ENCODE measurements at places on chromosomes 11 and 22.
A peak's percentile ranks its signal among the peaks of the same experiment; 100 is the strongest.

DNA sequence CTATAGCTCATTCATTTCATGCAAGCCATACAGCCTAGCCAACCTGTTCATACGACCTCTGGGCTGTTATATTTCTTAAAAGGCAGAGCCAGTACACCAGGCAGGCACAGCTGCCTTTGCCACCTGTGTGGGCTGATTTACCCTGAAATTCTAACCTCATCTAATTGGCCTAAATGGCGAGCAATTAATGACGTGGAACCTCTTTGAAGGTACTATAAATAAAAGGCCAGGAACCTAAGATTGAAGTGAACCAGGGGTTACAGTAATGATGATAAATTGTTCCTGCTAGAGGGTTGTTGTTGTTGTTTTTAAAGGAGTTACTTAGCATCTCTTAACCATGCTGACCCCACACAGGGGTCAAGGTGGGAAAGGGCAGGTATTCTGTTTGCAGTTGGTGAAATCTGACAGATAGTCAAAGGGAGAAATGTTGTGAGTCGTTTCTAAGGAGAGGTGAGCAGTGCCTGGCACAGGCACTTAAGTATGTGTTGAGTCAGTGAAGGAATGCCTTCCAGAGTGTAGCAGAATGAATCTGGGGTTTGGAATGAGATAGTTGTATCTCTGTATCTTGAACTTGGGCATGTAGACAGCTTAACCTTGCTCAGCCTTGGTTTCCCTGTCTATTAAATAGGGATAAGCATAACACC, 213.5 kb upstream of the NAV2 start:
- DNase-seq = no peak

DNA sequence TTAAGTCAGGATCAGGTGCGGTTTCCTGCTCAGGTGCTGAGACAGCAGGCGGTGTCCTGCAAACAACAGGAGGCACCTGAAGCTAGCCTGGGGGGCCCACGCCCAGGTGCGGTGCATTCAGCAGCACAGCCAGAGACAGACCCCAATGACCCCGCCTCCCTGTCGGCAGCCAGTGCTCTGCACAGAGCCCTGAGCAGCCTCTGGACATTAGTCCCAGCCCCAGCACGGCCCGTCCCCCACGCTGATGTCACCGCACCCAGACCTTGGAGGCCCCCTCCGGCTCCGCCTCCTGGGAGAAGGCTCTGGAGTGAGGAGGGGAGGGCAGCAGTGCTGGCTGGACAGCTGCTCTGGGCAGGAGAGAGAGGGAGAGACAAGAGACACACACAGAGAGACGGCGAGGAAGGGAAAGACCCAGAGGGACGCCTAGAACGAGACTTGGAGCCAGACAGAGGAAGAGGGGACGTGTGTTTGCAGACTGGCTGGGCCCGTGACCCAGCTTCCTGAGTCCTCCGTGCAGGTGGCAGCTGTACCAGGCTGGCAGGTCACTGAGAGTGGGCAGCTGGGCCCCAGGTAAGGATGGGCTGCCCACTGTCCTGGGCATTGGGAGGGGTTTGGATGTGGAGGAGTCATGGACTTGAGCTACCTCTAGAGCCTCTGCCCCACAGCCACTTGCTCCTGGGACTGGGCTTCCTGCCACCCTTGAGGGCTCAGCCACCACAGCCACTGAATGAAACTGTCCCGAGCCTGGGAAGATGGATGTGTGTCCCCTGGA, at the start of gene MYO7A:
Gene MYO7A (plus strand): TSS at position 327 of the 772 bp plus-strand sequence. CDS start 2,389 bp downstream, outside the sequence.
- DNase-seq = no peak

- no peak for DNase-seq
Observed at GRCh38 chr11:95991101-95991500, 67.2 kb upstream of the MTMR2 start.

DNA sequence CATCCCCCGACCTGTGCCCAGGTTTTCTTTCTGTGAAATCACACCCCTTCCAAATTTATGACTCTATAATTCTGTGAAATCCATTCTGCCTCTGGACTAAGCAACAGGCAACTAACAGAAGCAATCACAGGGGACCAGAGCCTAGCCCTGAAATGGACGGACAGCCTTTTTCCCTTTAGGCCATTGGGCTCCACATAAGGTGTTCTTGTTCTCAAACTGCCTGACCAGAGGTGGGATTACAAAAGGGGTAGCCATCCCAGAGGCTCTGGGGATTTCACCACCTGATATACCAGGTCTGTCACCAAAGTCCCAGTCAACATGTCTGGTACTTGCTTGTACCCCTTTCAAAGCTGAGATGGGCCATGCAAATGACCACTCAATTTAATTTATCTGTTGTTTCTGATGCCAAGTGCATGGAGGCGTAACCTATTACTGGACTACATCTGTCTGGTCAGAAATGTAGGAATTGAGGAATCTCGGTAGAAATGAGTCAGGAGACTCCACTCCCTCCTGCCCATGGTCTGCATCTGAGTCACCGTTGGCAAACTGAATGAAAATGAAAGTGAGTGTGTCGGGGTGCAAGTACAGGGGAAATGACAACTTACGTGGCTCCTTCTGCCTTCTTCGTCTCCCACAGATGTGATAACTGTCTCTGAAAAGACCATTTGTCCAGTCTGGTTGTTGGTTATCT, 10.2 kb downstream of the DKK3 start:
- DNase-seq = peak; percentile 79

DNA sequence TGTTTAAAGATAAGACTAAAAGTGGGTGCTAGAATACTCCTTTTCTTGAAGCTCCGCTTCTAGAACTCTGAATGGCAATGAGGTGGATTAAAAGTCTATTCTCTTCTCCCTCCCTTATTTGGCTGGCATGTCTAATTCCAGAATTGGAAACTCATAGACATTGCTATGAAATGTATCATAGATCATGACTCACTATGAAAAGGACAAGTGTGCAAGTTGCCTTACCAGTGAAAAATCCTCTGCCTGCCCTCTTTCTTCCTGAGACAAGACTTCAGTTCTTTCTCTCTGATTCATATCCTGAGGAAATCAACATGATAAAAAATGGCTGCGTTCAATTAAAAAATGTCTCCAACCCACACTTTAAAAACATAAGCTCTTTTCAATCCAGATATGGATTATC, 73.2 kb upstream of the BLID start:
- no peak for DNase-seq

GRCh38 chr11:112523477-112523876, 262.8 kb upstream of the PLET1 start:
- DNase-seq = peak; percentile 80

DNA sequence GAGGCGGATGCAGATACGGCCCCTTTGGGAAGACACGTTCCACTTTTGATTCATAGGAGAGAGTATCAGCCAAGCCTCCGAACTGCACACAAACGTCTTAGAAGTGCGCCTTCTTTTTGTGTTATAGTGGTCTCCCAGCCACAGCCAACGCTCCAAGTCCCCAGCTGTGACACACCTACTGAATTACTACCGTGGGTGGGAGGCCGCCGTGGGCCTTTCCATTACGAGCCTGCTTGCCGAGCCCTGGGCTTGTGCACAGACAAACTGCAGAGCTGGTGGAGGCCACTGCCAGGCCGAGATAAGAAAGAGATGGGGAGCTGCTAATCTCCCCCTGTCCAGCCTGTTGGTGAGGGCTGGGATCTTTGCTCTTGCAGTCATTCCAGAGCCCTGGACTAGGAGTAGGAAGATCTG, 761 bp downstream of the HMBS start:
- peak; percentile 51 for DNase-seq

DNA sequence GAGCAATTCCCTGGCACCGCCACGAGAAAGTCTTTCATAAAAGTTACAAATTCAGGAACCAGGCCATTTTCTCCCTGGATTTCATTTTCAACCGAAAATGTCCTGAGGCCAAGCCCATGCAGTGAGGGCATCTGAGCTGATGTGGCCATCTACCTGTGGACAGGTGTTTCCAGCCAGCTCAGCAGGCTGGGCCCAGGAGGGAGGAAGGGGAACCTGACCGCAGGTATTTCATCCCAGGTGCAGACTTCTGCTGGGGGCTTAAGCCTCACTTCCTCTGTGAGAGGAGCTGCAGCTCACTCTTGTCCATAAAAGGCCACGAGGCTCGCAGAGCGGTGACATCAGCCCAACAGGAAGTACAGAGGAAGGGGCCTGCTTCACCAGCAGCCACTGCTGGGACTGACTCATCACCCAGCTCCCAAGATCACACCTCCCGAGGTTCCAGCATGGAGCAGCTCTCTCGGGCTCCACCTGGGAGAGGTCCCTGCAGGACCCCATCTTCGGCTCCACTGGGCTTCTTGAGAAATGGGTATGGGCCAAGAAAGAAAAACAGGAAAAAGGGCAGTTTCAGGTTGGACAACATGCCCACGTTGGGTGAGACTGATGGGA, 56.4 kb downstream of the MYH9 start:
- peak; percentile 91 for DNase-seq

- DNase-seq = peak; percentile 82
Observed at GRCh38 chr22:42473484-42474193, 41.4 kb upstream of the NFAM1 start.

DNA sequence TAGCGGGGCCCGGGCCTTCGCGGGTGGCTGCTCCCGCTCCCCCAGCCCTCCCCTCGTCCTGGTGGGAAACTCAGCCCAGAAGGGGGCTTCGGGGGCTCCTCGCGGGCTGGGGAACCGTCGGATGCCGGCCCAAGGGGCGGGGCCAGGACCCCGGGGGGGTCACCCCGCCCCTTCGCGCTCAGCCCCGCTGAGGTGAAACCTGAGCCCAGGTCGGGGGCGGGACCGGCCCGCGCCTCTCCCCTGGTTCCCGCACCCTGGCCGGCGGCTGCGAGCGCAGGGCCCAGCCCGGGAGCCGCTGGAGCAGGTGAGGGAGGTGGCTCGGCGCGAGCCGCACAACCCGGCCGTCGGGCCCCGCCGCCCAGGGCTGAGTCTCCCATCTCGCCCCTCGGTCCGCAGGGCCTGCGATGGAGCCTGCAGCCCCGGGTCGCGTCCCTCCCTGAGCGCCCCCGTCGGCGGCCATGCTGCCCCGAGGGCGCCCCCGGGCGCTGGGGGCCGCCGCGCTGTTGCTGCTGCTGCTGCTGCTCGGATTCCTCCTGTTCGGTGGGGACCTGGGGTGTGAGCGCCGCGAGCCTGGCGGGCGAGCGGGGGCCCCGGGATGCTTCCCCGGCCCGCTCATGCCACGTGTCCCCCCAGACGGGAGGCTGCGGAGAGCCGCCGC, at the start of gene LARGE2:
Gene LARGE2 (plus strand): TSS at position 232 of the 658 bp plus-strand sequence. CDS start 227 bp downstream, at position 459.
- DNase-seq = no peak

GRCh38 chr22:16917144-16918003, 90.6 kb downstream of the GAB4 start:
- peak; percentile 79 for DNase-seq

- peak; percentile 60 for DNase-seq
Observed at GRCh38 chr11:35235936-35236666, 97.1 kb downstream of the CD44 start.

DNA sequence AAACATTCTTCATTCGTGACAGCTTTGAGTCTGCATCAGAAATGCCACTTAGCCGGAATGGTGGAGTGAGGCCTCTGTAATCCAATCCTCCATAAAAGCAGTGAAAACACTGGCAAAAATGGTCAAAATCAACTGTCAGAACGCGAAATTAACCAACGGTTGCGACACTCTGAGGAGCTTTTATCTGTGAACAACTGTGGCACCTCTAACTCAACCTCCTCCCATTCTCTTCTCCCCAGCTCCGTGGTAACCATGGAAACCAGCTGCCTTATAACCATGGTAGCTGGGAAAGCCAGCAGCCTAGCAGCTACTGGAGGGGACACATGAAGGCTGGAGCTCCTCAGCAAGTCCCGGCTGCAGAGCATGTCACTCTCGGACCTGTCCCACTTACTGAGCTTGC, 20.3 kb downstream of the AP2A2 start:
- no peak for DNase-seq

All from suppressor macrophage treated with lipopolysaccharide for 1 hour (primary cell).